ENCODE measurements at places on chromosomes 5 and 9.

DNA sequence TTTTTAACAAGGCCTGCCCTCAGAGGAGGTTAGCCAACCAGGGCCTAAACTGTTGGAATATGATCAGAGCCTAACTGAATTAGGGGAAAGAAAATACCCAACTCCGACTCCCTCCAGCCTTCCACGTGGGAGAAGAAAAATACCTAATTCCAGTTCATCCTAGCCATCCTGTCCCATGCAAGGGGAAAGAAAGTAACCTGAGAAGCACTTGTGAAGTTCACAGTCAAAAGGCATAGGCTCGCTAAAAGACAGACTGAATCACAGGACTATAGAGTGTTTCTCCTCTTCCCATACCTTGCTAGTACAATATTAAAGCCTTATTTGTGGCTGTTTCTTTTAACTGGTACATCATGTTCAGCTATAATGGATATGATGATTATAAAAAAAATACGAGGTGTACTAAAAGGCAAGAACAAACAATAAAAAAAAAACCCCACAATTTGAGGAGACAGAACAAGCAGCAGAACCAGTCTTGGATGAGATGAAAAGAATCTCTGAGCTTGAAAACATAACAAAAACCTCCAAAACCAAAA is 18.0 kb upstream of the ATP10B start:
- DNase-seq = no peak

- DNase-seq = no peak
These were observed 30.4 kb upstream of the SYNPO start for GRCh38 chr5:150609843-150610584.

GRCh38 chr5:172442592-172442991 is 11.7 kb downstream of the SH3PXD2B start:
- no peak for DNase-seq

DNA sequence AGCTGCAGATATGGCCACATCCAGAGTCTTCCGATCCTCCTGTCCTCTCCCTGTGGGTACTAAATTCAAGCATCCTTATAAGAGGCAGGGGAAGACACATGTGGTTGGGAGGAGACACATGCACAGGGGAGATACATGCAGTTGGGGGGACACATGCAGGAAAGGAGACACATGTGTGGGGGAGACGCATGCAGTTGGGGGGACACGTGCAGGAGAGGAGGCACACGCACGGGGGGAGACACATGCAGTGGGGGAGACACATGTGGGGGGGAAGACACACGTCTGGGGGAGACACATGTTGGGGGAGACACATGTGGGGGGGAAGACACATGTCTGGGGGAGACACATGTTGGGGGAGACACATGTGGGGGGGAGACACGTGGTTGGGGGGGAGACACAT is 21.2 kb upstream of the OLFM1 start:
- DNase-seq = no peak

DNA sequence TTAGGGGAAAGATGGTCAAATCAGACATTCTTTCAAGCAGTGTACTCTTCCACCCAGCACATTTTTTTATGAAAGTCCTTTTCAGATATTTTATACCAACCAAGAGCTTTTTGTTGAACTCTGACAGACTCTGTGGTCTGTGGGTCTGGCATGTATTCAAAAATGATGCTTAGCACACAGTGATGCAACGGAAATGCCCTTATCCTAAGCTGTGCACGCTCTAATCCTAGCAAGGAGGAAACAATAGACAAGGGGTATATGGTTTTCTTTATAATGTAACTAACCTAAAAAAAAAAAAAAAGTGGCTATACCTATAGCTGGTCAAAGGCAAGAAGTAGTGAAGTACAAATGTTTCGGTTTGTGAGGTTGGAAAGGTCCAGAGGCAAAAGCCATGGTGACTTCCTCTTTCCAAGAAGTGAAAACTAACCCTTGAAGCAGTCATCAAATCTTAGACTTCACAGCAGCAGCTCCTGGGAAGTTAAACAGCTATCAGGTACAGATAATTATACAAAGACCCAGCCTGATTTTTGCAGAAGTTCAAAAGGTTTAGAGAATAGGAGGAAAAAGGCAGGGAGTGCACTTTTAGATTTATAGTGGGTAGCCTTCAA is 82.5 kb downstream of the SEMA6A start:
- no peak for DNase-seq

DNA sequence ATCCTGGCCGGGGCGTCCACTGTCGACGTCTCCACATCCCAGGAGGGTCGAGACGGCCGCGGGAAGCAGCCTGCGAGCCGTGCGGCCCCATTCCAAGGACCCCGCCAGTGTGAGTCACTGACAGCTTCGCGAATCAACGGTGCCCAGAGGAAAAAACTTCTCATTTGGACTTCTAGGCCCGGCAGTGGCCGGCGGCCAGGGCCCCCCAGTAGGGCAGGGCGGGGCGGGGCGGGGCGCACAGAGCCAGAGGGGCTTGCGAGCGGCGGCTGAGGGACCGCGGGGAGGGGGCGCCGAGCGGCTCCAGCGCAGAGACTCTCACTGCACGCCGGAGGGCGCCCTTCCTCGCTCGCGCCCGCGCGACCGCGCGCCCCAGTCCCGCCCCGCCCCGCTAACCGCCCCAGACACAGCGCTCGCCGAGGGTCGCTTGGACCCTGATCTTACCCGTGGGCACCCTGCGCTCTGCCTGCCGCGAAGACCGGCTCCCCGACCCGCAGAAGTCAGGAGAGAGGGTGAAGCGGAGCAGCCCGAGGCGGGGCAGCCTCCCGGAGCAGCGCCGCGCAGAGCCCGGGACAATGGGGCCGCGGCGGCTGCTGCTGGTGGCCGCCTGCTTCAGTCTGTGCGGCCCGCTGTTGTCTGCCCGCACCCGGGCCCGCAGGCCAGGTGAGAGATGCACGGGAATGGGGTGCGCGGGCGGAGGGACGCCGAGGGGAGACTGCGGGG is at the start of gene F2R:
Gene F2R, plus strand, starts transcription at position 391 of the 720 bp plus-strand sequence. Its CDS starts 182 bp downstream, at position 573.
- peak; percentile 52 for DNase-seq

GRCh38 chr5:32842813-32843530 is 131.9 kb downstream of the NPR3 start:
- DNase-seq = no peak

DNA sequence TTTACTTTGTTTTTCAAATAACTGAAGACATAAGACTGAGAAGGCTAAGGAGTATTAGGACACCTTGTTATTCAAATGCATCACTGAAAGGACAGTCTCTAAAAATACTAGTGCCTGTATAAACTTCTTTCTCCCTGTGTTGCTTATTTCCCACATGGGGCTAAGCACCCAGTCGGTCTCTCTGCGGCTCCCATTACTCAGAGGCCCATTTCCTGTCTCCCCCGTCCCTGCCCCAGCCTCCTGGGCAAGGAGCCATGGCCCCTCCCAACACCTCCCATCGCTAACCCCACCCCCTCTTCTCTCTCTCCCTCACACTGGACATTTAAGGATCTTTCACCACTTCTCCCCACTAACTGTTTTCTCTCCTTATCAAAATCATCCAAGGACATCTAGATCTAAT is 81.9 kb downstream of the EBF1 start:
- DNase-seq = no peak

DNA sequence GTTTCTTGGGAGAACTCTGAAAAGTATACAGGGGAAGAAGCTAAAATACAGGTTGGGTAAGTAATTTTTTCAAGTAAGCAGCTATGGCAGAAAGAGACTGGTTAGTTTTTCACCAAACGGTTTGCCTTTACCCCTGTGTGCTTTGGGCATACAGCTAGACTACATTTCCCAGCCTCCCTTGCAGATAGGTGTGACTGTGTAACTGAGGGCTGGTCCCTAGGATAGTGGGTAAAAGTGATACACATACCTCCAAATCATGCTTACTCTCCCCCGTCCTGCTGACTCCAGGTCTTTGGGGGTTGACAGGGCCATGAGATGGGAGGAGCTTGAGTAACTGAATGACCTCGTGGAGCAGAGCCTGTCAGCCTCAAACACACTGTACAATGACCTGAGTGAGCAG is 208.6 kb upstream of the GDNF start:
- DNase-seq = no peak

DNA sequence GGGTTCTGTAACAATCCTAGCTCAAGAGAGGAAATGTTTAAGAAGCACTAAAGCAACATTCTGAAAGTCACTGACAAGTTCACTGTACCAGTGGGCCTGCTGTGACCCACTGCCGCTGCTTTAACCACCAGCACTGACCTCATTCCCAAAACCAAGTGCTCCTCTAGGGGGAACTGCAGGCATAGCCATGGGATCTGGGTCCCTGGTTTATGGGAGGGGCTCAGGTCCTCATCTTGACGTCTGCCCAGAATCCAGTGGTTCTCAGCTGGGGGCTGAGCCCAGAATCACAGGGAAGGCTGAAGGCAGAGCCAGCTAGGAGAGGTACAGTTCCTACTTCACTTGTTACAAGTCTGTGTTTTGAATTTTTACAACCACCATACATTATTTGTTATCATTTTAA is 36.1 kb upstream of the SLC2A8 start:
- no peak for DNase-seq

- DNase-seq = no peak
These were observed 383.7 kb downstream of the TLE1 start for GRCh38 chr9:81305561-81306182.

Measured in stimulated activated CD4-positive, alpha-beta T cell treated with anti-CD3 and anti-CD28 coated beads, Interleukin-4, amount 100 ng/mL, for 1 hour (primary cell).